COR-L47 (cell line): ENCODE measurements at places on chromosomes 3 and 15.
A peak's percentile ranks its signal among the peaks of the same experiment; 100 is the strongest.

GRCh38 chr15:93523481-93523880 lies 434.5 kb upstream of the RGMA start:
- peak; percentile 57 for DNase-seq

GRCh38 chr3:187648177-187648576 lies 22.0 kb downstream of the SST start:
- DNase-seq: no peak

DNA sequence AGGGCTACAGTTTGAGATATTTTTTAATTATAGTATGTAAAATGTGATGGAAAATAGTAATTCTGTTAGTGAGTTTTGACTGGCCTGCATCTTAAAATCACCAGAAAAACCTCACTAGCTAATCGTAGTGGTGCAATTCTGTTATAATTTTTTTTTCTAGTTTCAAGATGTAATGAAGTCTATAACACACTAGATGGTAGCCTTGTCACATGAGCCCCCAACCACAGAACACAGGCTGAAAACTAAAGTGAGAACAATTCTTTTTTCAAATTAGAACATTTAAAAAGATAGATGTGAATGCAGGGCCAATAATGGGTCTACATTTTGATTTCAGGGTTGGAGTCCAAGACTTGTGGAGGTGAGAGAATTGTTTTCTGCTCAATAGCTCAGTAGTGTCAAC lies 83.3 kb upstream of the KCNH8 start:
- no peak for DNase-seq

GRCh38 chr3:126755866-126756265 lies 51.8 kb downstream of the CHCHD6 start:
- DNase-seq: no peak
